Mammary epithelial cell (primary cell): ENCODE measurements at places on chromosomes 1 and 21.

DNA sequence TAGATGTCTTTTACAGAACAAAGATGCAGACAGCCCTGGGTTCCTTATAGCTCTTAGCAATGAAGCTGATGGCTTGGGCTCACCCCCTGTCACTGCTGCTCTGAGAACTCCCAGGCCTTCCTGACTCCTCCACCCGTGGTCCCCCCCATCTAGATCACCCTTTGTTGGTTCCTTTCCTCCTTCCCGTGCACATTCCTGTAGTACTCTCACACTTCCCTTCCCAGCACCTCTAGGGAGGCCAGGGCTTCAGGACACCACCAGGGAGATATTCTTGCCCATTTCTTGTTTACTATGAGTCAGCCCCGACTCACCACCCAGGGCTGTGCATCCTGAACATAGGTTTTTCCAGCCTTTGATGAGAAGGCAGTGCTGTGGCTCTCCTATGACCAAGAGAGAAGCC is 14.4 kb upstream of the NOS1AP start:
- DNase-seq: peak; percentile 91

DNA sequence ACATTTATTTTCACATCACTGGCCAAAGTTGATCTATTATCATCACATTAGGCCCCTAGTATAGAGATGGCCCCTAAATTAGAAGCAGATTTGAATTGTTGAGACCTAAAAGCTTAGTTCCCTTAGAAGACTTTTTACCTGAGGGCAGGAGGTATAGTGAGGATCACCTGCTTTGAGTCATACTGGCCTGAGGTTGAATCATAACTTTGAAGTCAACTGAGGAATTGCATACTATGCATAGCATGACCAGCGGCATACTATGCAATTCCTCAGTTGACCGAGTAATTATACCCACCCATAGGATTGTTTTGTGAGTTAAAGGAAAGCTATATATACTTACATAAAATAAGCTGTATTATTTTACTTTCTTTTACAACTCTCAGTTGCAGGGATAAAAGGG is 50.3 kb upstream of the DPH5 start:
- peak; percentile 63 for DNase-seq

GRCh38 chr1:175818929-175819328 is 75.5 kb upstream of the TNR start:
- DNase-seq: no peak

DNA sequence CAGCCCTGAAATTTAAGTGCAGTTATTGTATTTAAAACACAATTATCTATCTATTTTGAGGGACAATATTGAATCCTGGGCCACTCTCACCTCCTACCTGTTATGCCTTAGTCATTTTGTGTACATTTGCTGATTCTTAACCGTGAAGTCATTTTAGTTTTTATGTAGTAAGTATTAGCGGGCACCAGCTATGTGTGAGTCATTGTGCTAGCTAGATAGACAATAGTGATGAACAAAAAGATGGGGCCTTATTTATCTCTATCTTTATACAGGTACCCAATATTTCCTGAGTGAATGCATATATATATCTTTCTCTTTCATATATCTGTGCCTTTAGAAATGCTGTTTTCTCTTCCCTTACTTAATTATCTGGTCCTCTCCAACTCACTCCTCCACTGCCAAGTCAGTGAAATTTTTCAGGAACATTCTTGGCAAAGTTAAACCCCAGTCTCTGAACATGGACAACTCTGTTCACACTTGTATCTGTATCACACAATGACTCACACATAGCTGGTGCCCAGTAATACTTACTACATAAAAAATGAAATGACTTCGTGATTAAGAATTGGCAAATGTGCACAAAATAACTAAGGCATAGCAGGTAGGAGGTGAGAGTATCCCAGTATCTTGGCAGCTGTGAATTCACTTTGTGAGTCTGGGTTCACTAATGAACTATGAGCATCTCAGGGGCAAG is 166.0 kb upstream of the C8B start:
- DNase-seq: peak; percentile 70

- DNase-seq: peak; percentile 71
Measured at GRCh38 chr1:112954945-112955772, 837 bp downstream of the SLC16A1 start.

GRCh38 chr1:193974286-193974798 is 787.9 kb upstream of the B3GALT2 start:
- no peak for DNase-seq

GRCh38 chr1:31437433-31438037 is 24.5 kb downstream of the SERINC2 start:
- DNase-seq: no peak

DNA sequence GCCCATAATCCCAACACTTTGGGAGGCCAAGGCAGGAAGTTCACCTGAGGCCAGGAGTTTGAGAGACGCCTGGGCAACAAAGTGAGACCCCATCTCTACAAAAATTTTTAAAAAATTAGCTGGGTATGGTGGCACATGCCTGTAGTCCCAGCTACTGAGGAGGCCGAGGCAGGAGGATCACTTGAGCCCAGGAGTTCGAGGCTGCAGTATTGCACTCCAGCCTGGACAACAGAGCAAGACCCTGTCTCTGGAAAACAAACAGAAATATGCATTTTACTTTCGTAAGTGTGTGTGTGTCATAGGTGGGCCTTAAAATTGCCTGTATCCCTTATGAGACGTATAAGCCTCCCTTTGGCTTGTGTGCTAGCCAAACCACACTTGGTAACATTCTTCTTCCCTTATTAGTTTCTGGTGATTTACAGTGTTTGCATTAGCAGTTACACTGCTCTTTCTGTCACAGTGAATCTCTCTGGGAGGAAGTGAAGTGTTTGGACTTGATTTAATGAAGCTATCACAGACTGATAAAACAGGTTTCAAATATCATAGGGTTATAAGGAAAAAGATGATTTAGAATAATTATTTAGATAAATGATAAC is 48.9 kb upstream of the KIF26B start:
- no peak for DNase-seq

DNA sequence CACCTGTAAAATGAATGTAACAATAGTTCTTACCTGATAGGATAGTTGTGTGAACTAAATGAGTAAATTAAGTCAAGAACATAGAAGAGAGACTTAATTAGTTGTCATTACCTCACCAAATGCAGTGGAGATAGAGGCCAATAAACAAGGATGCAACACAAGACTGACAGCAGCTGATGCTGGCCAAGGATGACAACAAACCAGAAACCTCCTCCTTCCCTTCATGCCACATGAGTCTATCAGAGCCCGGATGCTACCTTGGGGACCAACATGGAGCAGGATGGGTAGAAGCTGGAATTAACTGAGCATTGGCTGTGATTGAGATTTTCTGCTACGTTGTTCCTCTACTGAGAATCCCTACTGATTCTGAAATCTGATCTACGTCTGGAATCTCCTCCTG is 30.3 kb upstream of the USP1 start:
- DNase-seq: no peak

DNA sequence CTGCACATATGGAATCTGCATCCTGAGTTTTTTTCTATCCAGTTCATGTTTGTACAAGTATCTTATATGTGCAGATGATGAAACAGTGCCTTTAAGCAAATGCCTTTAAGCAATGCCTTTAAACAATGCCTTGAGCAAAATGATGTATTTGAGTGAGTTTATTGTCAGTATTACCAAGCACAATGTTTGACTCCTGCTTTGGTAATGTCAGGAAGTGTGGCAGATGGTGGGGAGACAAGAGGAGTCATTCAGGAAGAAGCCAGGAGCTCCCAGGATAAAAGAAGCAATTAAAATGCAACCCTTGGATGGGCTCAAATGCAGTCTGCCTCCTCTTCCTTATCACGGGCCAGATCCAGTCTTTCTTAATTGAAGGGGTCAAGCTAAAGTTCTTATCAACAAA is 108.7 kb upstream of the KCNJ15 start:
- peak; percentile 56 for DNase-seq

DNA sequence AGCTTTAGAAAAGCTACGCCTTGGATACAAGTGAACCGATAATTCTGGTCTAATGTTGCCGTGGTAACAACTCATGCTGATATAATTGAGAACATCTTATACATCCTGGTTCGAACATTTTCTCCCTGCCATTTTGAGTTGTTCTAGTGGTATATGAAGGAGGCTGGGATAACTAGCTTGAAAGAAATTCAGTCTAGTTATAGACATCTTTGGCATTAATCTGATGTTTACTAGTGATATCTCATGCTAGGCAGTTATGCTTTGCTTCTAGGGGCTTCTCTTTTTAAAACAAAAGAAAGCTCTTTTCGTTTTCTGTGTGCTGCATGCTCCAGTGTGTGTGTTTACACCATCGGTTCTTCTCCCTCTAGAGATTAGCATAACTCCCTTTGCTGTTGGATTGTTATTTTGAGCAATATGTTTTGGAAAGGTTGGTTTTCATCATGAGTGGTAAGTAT is 20.5 kb downstream of the PRKACB start:
- no peak for DNase-seq

GRCh38 chr1:154951901-154952657 is 3.8 kb downstream of the PBXIP1 start:
- DNase-seq: no peak

DNA sequence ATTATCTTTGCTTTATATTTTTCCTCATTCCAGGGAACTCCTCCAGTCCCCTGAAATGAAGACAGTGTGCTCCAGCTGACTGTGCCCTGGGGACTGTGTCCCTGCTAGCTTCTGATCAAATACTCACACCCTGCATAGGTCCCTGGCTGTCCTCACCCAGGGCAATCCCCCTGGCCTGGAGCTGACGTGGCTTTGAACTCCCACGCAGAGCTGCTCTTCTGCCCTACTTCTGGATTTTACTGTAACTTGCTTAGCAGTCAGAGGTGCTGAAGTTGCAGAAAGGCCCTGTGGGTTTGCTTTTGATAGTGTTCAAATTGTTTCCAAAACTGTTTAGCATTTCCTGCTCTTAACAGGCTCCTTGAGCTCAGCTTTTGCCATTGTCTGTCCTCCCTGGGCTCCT is 186.5 kb downstream of the FASLG start:
- no peak for DNase-seq

DNA sequence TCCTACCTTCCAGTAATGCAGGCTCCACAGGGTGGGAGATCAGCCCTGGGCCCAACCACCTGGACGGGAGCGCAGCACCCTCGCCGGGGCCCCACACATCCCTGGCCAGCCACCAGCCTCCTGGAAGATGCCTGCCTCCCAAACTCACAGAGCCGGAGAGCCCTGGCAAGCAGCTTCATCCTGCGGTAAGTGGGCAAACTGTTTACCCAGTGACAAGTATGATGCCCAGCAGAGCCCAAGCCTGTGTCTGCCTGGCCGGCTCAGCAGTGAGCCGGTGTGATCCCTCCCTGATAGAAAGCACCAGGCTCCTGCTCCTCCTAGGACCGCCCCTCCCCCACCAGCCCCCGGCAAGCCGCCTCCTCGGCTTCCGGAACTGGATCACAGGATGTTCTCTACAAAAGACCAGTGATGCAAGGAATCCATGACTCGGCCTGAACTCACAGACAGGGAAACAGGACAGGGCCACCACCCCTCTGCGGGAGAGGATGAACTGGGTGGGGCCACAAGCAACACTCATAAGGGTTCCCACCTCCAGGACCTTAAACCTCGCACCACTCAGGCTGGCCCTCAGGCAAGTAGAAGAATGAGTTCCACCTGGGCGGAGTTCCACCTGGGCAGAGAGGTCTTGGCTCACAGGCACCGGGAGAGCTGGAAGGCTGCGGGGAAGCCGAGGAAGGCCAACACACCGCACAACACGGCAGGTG is 7.9 kb downstream of the ACOT7 start:
- peak; percentile 99 for DNase-seq

- no peak for DNase-seq
Measured at GRCh38 chr1:246772686-246773085, 48.5 kb downstream of the SCCPDH start.

GRCh38 chr1:190179817-190180216 is 297.8 kb downstream of the BRINP3 start:
- no peak for DNase-seq

DNA sequence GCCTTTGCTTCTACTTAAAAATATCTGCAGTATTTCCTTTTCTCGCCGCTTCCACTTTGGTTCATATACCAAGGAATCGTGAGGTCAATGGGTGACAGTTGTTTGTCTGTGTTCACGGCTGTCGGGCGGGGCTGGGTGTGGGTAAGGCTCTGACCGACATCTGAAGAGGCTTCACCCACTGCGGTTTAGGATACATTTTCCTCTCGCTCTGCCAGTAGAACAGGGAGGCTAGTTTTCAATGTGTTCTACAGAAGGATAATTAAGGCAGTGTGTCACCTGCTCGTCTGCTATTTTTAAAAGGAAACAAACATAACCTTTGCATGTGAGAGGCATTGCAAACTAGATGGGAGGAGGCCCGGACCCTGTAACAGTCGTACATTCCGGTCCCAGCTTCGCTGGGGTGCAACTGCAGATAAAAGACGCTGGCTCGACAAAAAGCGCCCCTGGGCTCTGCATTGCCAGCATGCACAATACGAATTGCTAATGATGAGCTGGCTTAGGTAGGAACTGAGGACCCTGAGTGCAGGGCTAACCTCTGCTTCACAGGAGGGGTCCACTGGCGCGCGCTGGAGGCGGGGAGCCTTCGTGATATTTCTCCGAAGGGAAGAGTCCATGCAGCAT is 8.5 kb upstream of the ERG start:
- DNase-seq: no peak

- no peak for DNase-seq
Measured at GRCh38 chr1:98898940-98899339, 105.7 kb downstream of the PLPPR5 start.

- DNase-seq: peak; percentile 60
Measured at GRCh38 chr1:200510228-200510623, 100.4 kb upstream of the ZNF281 start.

- DNase-seq: no peak
Measured at GRCh38 chr1:24985737-24986136, 55.7 kb upstream of the RUNX3 start.

GRCh38 chr21:46227811-46228344 is 696 bp downstream of the LSS start:
- DNase-seq: peak; percentile 14

DNA sequence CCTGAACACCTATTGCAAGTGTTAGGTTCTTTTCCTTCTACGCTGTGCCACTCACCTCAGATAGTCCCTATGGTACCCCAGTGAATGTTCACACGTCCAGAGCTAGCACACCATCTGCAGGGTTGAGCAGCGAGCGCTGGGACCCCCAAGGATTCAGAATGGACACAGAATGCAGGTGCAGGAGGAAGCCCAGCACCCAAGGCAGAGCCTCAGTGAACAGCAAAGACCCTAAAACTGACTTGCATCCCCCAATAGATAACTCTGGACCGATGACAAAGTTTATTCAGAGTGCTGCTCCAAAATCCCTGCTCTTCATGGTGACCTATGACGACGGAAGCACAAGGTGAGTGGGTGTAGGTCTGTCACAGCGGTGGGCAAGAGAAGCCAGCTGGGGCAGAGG is 15.1 kb upstream of the MX2 start:
- no peak for DNase-seq

GRCh38 chr1:64894438-64895196 is 71.7 kb downstream of the JAK1 start:
- no peak for DNase-seq
